ENCODE measurements at places on chromosomes 11 and 22.

- no peak for DNase-seq
These were observed 47.5 kb upstream of the CDON start for GRCh38 chr11:126109941-126110731.

DNA sequence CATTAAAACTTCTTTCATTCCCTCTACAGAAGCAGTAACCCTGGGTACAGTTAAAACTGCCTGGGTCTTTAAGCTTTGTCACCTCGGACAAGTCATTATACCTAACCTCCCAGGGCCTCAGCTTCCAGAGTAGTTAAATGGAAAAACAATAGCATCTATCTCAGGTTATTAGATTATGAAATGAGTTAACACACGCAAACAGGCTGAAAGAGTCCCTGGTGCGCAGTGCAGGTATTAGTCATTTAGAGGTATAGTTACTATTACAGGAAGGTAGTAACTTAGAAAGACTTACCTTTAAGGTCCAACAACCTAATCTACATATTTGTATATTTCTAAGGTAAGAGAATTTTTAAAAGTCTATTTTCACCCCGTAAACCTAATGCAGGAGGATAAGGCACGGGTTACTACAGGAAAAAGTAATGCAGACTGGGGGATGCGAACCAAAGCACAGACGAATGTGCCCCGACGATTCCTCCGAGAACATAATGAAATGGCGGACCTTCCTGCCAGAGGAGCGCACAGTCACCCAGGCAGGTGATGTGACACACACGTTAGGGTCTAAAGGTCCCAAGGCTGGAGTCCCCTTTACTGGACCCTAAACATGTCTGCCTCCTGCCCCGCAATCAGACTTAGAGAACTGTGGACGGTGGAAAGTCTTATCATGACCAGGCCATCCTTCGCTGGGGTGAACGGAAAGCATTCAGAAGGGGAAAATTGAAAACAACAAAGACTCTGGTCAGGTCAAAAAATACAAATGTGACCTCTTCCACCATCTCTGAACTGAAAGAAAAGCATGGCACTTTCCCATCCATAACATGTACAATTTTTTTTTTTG is 1.3 kb downstream of the NAP1L4 start:
- peak; percentile 57 for DNase-seq

DNA sequence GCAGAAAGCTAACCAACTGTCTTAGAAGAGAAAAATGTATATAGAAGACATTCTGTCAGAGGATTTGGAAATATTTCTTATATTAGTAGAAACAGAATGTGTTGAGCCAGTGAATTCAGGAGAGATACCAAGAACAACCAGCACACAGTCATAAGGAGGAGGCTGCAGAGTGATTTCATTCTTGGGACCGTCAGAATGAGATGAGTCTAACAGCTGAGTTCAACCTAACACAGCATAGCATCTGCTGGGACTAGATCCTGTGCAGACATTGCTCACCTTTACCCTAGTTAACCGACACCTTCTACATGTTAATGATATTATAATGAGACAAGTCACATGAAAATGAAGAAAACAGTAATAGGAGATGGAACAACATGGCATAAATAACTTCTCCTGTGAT is 85.5 kb downstream of the XRRA1 start:
- DNase-seq, result no peak

DNA sequence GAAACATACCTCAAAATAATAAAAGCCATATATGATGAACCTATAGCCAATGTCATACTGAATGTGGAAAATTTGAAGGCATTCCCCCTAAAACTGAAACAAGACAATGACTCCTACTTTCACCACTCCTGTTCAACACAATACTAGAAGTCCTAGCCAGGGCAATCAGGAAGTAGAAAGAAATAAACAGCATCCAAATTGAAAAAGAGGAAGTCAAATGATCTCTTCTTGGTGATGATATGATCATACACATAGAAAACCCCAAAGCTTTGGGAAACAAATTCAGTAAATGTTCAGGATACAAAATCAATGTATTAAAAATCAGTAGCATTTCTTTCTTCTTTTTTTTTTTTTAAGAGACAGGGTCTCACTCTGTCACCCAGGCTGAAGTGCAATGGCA is 109.9 kb downstream of the DLG2 start:
- no peak for DNase-seq

DNA sequence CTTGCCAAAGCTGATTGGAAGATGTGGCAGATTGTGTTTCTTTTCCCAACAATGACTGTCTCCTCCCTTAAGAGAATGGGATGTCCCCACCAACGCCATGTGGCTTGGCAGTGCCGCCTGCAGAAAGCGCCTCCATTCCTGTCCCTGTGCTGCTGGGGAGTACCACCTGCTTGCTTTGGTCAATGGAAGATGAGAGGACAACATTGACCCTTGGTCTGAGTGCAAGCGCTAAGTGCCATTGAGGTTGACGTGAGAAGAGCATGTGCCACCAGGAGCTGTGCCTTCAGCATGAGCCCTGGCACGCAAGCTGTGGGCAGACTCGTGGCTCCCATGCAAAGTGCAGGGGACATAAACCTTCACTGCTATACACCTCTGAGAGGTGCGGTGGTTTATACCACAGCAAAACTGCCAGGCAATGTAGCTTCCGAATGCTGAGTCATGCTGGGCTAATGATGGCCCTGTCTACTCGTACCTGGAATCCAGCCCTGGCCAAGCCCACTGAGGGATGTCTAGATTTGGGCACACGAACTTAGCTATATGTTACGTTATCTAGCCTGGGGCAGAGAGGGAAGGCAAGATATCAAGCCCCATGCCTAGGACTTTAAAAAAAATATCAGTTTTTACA is 41.9 kb downstream of the MYEOV start:
- peak; percentile 5 for DNase-seq

Data from stimulated activated naive CD8-positive, alpha-beta T cell treated with anti-CD3 and anti-CD28 coated beads, Interleukin-15, Interleukin-2, amounts not matched to agents 100 U/mL and 50 U/mL, for 24 hours (primary cell).